ENCODE measurements at places on chromosomes 4 and X.

- DNase-seq = no peak
These were observed 121.2 kb upstream of the GRPR start for GRCh38 chrX:16002185-16002584.

DNA sequence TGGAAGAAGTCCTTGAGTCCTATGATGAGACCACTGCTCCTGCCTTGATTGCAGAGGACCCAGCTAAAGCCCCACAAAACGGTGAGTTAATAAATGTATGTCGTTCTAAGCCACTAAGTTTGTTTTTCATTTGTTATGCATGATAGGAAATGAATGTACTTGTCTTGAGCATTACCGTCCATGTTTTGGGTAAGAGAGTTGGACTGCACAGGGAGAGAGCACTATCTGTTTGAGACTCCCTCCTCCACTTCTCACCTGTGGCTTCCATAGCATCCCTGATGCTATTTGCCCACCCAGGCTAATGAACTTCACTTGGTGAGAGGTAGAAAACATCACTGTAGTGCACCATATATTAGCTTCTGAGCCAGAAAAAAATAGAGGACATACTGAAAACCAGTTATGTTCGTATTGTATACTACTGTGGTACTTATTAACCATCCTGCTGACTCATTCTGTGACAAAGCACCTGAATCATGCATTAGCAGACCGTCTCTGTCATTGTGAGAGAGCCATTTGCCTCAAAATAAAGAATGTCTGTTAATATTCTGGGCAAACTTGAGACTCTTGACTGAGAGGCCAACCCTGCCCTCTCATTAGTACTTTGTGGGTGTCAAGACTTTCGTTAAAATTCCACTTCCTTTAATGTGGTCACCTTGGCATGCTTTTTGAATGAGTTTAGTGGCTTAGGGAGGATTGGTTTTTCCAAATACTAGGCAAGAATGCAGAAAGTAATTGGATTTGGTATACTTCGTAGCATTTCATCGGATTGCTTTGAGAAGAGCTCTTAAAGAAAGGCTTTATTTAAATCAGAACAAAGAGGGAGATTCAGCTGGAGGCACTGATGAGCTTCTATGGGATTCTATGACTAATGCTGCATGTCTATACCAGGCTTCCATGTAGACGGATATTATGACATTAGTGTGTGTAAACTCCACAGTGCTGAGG, 99.3 kb upstream of the GRPR start:
- DNase-seq = no peak

DNA sequence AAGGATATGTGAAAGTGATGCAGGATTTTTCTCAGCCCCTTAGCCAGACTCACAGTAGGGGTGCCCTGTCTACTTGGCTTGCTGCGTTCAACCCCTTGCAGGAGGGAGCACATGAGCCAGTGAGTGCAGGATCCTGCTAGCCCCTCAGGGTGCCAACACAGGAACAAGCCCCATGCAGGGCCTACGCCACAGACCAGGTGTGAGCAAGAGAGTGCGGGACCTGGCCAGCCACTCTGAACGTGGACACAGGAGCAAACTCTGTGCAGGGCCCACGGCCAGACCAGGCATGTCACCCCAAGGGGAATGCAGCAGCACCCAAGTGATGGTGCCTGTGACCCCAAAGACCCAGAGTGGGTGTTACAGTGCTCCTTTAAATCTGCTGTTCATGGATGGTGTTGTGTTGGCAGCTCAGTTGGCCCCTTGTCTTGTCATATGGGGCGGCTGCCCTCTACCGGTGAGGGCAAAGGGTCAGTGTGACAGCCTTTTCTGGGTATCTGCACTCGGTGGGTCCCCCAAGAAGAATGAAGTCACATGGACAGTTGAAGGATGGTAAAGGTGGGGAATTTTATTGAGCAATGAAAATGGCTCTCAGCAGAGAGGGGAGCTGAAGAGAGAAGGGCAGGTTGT, 188.4 kb upstream of the MAOA start:
- DNase-seq = no peak

- peak; percentile 54 for DNase-seq
These were observed 78.0 kb upstream of the DRD5 start for GRCh38 chr4:9703391-9703790.

DNA sequence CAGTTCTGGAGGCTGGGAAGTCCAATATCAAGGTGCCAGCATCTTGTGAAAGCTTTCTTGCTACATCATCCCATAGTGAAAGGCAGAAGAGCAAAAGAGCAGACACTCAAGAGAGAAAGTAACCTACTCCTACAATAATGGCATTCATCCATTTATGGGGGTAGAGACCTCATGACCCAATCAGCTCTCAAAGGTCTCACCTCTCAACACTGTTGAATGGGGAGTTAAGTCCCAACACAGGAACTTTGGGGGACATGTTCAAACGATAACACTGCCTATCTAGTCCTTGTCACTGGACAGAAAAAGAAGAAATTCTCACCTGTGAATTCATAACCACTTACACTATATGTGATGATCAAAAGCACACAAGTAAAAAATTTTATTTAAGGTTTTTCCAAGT, 6.6 kb upstream of the NFKB1 start:
- DNase-seq = no peak

GRCh38 chr4:78584863-78585547, 33.4 kb downstream of the ANXA3 start:
- no peak for DNase-seq

DNA sequence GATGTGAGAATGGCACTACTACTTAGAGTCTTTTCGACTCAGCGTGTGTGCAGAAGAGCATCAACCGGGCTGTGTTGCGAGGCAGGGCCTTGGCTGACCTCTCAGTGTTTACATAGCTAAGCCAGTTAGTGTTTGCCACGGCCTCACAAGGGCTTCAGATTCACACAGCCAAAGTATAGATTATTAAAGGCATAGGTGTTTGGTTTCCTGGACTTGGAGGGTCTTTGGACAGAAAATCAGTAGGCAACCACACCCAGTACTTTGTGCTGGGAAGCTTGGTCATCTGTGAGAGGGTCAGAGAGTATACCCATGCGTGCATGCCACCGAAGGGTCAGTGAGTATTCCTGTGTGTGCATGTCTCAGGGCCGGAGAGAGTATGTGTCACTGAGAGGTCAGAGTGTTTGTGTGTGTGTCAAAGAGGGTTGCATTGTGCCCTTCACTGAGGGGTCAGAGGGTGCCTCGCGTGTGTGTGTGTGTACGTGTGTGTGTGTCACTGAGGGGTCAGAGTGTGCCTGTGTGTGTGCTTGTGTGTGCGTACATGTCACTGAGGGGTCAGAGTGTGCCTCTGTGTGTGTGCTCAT, 69.7 kb upstream of the MSANTD1 start:
- DNase-seq = no peak

GRCh38 chrX:138859421-138859820, 147.9 kb upstream of the FGF13 start:
- no peak for DNase-seq

DNA sequence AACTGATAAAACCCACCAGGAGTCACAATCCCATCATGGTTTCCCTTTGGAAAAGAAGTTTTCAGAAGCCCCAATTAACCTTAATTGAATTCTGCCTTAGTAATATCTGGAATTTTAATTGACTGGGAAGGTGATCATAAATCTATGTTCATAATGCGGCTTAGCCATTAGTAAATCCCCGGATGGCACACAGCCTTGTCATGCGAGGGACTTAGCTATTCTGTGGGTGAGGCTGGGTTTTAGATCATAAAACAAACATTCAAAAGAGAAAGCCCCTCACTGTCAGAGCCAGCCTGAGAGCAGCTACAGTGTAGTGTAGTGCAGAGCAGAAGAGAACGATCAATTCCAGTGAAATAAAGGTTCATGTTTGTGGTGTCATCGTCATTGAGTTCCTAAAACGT, 124.0 kb upstream of the NOCT start:
- no peak for DNase-seq

DNA sequence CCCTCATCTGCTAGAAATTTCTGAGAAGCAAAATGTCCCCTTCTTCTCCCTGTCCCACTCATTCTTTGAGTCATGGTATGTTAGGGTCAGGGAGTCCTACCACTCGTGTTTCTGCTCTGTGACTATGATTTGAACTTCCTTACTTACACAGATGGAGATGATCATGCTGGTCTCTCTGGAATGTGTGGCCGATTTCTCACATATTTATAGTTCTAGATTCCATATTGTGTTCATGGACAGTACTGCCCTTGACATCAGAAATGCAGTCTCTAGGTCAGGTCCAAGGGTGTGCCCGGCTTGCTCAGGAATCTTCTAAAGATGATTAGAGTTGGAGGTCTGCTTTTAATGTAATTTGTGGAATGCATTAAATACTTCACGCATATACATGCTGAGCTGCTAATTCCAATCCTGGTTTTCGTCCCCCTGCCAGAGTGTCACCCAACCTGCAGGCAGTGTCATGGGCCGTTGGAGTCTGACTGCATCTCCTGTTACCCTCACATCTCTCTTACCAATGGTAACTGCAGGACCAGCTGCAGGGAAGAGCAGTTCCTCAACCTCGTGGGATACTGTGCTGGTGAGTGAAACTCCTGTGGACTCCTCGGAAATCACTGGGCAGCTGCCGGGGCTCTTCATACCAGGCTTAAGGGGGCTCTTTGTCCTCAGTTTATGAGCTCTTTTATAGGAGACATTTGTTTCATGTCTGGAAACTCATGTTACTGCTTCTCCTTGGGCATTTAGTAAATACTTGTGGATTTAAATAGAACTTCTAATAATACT, 214.1 kb upstream of the ANXA3 start:
- no peak for DNase-seq

GRCh38 chr4:38785901-38786402, 3.2 kb upstream of the TLR10 start:
- DNase-seq = no peak

GRCh38 chrX:120560405-120560841, 339 bp downstream of the CUL4B start:
- no peak for DNase-seq

GRCh38 chr4:139443661-139444060, 10.3 kb upstream of the RAB33B start:
- no peak for DNase-seq

- DNase-seq = no peak
These were observed 79.7 kb downstream of the SEL1L3 start for GRCh38 chr4:25783126-25783525.
